Amniotic epithelial cell (primary cell): ENCODE measurements at places on chromosomes 5 and 9.

DNA sequence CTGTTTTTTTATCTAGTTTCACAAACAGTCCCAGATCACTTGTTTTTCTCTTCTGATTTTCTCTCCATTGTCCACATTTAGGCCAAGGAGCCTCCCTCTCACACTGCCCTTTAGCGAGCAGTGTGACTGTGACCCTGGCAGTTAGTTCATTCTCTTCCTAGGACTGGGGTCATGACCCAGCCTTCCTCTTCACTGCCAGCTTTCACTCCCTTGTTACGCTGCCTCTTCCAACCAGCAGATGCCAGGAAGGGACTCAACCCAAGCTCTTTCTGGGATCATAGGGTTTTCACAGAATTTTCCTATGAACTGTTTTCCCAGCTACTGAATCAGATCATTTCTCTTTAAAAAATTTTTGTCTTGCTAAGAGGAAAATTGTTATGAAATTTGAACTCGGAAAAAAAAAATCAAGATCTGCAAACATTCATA is 70.9 kb downstream of the LMNB1 start:
- DNase-seq: no peak

- DNase-seq: no peak
These were observed 32.1 kb upstream of the RASGRF2 start for GRCh38 chr5:80928073-80928472.

GRCh38 chr5:123091298-123092222 is 2.5 kb downstream of the PRDM6 start:
- no peak for DNase-seq

GRCh38 chr5:111383288-111383970 is 128.9 kb downstream of the STARD4 start:
- DNase-seq: peak; percentile 68

GRCh38 chr9:113403646-113404045 is 2.6 kb upstream of the ALAD start:
- DNase-seq: peak; percentile 51
